ENCODE measurements at places on chromosomes 11 and 22.

DNA sequence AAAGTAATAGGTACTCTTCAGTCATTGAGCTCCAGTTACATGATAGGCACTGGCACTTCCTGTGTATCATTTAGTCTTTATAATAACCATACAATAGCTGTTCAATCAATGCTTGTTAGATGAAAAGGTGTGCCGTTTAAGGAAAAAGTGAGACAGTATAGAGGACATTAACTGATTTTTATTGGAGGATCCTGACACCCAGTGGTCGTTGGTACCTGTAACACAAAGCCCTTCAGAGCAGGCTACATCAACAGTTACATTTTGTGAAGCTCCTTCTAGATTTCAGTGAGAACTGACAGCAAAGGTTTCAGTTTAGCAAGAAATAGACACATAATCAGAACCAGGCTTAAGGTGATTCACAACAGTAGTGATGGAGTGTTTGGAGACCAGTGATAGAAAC lies 44.2 kb downstream of the CCDC81 start:
- no peak for DNase-seq

DNA sequence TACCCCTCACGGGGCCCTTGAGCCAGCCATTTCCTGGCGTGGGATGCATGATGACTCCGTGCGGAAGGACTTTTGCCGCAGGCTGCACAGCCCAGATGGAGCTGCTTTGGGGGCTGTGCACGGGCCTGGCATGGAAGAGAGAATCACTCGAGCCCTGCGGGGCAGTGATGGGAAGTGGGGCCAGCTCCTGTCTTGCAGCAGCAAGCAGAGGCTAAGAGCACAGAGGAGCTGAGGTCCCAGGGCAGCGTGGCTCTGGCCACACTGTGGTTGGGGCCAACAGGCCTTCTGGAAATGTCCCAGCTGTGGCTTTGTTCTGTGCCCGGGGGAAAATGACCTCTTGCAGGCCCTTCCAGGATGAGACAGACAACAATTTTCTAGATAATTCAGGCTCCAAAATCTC lies 92.7 kb upstream of the TIMP3 start:
- no peak for DNase-seq

DNA sequence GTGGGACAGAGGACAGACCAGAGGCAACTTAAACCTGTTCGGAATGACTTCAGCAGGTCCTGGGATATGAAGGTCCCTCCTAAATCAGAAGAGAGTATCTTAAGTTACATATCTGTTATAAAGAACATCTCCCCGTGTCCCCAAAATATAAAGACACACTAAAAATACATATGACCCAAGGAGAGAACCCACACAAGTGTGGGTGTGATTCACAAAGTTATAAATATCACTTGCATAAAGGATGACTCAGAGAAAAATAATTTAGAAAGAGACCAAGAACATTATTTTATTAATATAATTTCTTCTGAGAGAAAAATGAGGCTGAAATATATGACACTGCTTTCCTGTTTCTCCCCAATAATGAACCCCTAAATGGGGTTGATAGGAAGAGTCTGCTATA lies 14.2 kb downstream of the OR5B21 start:
- DNase-seq: no peak

DNA sequence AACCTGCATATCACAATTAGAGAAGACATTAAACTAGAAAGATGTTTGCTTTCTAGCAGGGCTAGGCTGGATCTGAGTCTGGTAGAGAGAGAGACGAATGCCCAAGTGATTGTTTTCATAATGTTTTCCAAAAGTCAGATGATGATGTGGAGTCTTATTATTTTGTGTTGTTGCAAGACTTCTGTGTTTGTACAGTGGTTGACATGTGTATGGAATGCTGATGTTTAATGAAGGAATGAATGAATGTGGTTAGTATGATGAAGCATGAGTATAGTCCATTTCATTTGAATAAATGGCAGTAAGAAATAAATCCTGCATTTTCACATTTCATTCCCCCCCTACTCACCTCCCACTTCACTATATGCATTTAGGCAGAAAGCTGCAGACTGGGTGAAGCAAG lies 69.6 kb downstream of the PPP2R1B start:
- no peak for DNase-seq

GRCh38 chr11:116927163-116927974 lies 89.9 kb upstream of the APOA1 start:
- no peak for DNase-seq

- no peak for DNase-seq
Measured at GRCh38 chr22:46078241-46079092, 71.9 kb upstream of the PPARA start.

DNA sequence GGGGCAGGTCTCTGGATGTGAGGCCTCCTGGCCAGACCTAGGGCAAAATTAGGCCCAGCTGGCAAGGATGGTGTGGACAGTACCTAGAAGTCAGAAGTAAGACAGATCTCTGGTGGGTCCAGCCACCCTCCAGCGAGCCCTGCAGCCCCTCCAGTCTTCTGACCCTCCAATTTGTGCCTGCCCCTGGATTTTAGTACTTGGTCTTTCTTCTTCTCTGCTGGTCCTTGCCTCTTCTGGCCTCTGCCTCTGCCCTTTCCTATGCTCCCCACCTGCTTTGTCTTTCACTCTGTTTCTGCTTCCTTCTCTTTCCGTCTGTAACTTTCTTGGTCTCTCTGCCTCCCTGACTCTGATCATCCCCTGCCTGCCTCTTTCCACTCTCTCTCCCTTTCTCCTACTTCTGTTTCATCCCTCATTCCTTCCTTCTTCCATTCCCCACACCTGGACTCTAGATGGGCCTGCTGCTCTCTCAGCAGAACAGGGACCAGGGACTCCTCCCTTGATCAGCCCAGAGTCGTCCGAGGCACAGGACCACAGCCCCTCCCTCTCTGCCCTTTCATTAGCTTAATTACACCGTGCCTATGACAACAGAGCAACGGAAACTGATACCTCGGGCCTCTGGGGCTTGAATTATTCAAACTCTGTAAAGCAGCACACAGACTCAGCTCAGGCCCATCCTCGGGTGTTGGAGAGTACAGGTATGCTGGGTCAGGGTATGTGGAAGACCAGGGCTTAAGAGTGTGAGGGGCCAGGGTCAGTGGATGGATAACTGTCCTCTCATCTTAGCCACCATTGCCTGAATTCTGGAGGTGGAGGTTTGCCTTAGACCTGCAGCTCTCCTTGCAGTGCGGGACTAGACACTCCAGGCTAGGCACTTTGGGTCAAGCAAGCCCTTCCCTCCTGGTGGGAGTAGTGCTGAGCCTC lies at the start of gene CHRNA10:
Gene CHRNA10, minus strand, starts transcription at position 51 of the 921 bp plus-strand sequence. CDS start 72 bp downstream, outside the sequence.
- no peak for DNase-seq

DNA sequence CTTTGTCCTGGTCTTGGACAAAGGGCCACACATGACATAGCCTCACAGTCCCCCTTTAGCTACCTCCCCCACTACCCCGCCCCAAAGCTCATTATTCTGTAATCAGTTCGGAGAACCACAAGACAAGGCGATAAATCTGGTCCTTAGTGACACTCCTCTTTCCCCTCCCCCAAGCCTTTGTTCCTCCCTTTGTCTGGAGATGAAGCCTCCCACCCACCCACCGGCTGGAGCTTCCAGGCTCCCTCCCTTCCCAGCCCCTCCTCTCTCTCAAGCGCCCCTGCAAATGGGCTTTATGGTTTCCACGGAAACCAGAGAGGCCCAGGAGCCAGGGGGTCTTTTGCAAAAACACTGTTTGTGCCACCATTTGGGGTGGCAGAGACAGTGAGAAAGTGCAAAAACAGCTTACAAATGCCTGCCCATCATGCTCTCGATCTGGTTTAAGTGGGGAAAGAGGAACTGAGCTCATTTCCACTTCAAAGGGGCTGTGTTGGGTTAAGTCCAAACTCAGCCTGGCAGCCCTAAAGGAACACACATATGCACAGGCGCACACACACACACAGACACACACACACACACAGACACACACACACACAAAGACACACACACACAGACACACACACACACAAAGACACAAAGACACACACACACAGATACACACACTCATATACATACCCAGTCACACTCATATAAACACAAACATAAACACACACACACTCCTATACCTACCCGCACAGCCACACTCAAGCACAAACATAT lies 23.5 kb downstream of the APLNR start:
- DNase-seq: no peak

- no peak for DNase-seq
Measured at GRCh38 chr22:19869497-19870152, 15.0 kb upstream of the GNB1L start.

GRCh38 chr11:57248780-57249383 lies 11.8 kb upstream of the APLNR start:
- DNase-seq: peak; percentile 41

- no peak for DNase-seq
Measured at GRCh38 chr11:117478926-117479325, 151.3 kb downstream of the CEP164 start.

- peak; percentile 44 for DNase-seq
Measured at GRCh38 chr11:75896843-75897419, 81.9 kb downstream of the UVRAG start.

GRCh38 chr11:114057605-114058004 lies 1.9 kb upstream of the ZBTB16 start:
- DNase-seq: no peak

- no peak for DNase-seq
Measured at GRCh38 chr11:45386972-45387371, 100.8 kb upstream of the SYT13 start.

DNA sequence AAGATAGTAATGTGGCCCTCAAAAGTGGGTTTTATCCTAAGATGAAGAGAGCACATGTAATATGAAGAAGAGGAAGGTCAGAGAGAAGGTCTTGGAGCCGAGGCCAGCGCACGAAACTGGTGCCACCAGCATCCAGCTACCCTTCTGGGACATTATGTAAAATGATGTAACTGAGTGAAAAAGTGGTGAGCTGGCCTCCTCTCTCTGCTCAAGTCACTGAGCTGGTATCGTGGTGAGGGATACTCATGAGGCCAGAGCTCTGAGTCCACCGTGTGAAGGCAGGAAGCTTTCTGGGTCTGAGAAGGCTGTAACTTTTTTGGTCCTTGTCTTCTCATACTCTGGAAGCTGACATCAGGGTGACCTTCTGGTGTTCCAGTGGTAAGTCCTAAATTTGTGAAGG lies 25.1 kb downstream of the RNF185 start:
- DNase-seq: no peak

GRCh38 chr11:105229257-105229656 lies 89.7 kb upstream of the CARD18 start:
- no peak for DNase-seq

DNA sequence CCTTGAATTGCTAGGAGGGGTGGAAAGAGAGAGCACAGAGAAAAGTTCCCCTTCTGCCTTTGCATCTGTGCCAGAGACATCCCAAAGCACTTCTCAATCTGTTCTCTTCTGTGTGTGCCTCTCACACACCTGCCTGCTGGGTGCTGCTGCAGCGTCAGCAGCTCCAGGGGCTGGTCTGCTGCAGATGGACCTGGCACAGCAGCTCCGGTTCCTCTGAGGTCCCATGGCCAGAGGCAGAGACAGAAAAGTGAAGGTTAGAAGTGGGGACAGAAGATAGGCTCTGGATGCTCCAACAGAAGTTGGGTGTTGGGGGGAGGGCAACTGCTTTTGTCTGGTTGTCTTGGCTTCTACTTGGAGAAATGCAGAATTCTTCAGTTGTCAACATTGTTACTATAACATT lies 48.9 kb upstream of the KIRREL3 start:
- no peak for DNase-seq

DNA sequence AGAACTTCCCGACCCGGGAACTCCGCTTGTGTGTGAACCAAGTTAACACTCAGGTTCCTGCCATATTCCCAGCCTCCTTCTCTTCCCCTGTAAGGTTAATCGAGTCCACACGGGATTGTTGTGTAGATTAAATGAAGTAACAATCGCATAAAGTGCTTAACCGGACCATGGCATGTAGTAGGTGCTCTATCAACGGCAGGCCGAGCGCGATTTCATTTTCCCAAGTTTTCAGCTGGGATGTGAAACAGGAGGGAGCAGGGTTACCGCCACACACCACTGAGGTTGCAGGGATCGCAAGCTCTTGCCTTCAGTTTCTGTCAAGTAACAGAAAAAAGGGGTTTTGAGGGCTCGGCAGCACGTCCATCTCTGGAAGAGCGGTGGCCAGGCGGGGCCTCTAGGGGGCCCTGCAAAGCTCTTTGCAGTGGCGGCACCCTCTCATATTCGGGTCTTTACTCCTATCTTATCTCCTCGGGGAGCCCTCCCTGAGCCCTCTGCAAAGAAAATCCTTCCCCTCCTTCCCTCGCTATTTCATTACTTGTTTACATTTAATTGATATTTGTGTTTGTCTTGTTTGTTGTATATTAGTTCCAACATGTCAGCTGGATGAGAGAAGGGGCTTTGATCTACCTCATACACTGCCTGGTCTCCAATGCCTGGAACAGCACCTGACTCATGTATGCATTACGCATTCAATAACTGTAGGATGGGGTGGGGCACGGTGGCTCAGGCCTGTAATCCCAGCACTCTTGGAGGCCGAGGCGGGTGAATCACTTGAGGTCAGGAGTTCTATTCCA lies 816 bp upstream of the PLEKHA7 start:
- peak; percentile 55 for DNase-seq

GRCh38 chr22:39317084-39317774 lies 2.2 kb downstream of the RPL3 start:
- no peak for DNase-seq

- no peak for DNase-seq
Measured at GRCh38 chr11:63802637-63803414, 10.4 kb upstream of the SPINDOC start.

DNA sequence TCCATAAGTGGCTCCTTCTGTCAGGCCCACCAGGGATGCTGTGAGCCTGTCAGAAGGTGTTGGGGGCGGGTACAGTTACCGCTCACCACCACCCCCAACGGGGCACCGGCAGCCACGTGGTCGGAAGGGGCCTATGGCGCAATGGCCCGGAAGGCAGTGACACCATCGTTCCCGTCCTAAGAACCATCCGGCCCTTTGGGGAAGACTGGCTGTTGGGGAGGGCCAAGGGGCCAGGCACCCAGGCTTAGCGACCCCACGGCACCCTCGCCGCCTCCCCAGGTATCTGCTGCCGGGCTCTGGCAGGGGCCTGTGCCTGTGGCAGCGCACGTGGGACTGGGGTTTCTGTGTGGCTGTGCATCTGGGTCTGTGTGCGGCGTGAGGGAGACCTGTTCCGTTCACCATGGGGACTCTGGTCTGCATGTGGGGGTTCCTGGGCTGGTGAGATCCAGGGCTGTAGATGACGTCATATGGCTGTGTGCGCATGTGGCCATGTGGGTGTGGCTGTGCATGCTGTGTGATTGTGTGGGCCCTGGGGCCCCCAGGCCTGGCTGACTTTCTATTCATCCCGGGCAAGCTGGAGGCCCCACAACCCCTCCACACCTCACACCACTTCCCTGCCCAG lies 717 bp downstream of the OSM start:
- no peak for DNase-seq

- no peak for DNase-seq
Measured at GRCh38 chr11:27120211-27120610, 79.6 kb downstream of the BBOX1 start.

DNA sequence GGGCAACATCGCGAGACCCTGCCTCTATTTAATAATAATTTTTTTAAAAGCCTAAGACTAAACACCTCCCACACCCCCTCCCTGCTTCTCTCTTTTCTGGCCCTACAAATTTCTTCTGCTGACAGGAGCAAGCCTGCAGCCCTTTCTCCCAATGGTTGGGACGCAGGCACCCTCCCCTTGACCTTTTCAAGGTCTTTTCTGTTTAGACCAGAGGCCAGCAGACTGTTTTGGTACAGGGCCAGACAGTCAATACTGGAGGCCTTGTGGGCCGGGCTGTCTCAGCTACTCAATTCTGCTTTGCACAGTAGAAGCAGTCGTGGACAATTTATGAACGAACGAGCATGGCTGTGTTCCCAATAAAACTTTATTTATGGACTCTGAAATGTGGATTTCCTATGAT lies 92.3 kb downstream of the SCN3B start:
- DNase-seq: no peak

- no peak for DNase-seq
Measured at GRCh38 chr22:43878079-43878795, 13.6 kb downstream of the PNPLA5 start.

- DNase-seq: no peak
Measured at GRCh38 chr22:31743871-31744270, 6.1 kb downstream of the PRR14L start.
